ENCODE measurements at places on chromosomes 12 and 14.
A peak's percentile ranks its signal among the peaks of the same experiment; 100 is the strongest.

DNA sequence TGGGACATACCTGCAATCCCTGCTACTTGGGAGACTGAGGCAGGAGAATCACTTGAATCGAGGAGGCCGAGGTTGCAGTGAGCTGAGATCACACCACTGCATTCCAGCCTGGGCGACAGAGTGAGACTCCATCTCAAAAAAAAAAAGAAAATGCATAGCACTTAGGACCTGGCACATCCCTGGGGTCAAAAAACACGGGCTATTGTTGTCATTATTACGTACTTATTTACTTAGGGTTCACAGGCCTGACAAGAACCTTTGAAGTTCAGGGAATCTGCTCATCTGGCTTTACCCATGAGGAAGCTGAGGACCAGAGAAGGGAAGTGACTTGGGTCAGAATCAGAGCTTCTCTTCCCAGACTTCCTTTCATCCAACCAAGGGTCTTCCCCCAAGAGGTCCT lies 35.2 kb downstream of the SMUG1 start:
- no peak for DNase-seq

DNA sequence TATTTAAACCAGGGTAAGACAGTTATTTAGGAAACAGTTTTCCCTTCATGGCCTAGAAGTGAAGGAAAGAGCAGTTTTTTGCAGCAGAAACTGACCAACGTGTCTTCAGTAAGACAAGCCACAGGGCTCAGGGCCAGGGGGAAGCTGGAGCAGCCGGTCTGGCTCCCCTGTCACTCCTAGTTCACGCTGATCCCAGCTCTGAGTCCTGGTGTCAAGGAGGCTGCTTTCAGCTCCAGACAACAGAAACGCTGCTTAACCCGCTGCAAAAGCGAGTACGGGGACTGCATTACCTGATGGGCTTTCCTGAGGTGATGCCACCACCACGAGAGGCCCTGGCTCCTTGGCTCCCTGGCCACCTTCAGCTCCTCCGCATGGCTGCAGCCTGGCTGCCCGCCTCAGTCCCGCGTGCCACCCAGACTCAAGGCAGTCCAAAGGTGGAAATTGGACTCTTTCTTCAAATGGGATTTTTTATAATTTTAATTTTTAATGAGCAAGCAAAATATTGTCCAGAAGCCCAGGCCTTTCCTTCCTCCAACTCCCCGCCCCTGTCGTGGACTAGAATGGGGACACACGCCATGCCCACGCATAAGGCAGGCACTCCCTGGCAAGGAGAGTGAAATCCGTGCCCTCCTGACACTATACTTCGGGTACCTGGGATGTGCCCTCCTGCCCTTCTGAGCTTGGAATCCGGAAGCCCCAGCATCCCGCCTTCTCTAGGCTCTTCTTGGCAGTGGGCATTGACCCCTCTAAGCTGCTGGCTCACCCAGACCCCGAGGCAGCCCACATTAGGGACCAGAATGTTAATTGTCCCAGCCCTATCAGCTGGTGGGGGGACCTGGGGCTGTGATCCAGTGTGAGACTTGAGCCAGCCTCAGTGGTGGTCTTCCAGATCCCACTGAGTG lies 85.0 kb downstream of the PAPOLA start:
- no peak for DNase-seq

DNA sequence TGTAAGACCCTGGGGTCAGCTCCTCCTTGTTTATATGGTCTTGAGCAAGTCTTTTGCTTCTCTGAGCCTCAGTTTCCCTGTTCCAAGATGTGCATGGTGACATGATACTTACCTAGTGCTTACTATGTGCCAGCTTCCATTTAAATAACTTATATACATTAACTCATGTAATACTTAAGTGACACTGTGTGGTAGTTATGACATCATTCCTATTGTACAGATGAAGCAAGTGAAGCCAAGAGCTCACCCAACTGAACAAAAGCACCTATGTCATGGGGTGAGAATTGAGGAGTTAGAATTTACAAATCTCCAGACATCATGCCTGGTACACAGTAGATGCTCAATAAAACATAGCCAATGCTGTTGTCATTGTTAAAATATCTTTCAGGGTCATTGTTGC lies 41.3 kb upstream of the CMKLR1 start:
- no peak for DNase-seq

GRCh38 chr14:70881549-70882177 lies 25.6 kb upstream of the PCNX1 start:
- DNase-seq = no peak

GRCh38 chr12:117850048-117850447 lies 118.7 kb downstream of the KSR2 start:
- peak; percentile 81 for DNase-seq
